ENCODE measurements at places on chromosomes 3 and 15. TPM values are rescaled to one million over a fixed set of nuclear protein-coding genes. Genes with fewer than 3 reads are reported as not detected.

DNA sequence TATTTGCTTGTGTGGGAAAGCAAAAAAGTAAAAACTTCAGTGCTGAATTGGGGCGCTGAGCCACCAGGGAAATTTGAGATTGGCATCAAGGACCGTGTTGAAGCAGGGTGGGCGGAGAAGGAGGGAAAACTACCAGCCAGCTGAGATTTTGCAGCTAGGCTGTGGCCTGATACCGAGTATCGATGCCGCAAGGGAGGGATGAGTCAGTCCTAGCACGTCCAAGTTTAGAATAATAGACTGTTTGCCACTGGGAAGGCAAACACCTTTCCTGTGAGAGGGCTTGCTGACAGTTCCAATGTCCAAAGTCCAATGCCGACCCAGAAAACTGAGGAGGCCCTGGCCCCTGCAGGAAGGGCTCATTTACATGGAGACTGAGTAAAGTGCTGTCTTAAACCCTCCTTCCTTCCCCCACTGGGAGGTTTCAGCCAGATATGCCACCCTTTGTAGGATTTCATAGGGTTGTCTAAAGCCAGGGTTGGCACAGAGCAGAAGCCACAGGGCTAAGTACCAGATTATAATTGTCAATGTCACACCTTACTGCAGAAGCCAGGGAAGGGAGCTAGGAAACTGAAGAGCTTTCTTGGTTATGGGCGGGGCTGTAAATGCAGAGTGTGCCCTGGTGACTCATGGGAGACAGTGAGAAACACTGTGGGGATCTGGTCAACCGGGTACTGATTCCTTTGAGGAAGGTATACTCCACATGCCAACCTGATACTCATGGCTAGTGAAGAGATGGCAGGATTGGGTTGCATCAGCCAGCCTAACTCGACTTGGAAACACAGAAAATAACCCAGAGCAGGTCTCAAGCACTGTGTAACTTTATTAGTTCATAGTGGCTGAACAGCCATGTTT lies 28.4 kb upstream of the PIK3CB start:
- peak; percentile 35 for DNase-seq

DNA sequence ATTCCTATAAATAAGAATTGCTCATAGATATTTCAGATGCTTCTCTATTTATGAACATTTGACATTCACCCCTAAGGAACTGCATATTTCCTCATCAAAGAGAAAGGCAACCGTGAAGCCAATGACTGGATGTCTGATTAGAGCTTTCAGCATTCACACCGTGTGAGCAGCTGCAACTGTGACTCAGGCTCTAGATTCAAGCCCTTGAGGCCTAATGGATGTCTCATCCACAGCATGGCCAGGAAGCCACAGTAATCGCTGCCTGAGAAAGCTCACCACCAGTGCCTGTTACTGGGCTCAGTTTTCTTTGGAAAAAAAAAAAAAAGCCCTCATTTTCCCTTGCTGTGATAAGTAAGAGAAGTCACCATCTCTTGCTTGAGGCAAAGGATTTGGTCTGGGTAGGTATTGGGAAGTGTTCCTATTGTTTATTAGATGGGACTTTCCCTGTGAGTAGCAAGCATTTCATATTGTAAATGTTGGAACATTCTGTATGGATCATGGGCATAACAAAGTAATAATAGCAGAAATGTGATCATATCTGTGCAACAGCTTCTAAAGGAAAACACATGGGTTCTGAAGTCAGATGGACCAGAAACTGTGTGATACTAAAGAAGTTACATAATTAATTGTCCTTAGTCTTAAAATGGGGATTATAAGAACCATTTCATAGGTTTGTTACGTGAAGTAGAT lies 783.7 kb downstream of the AGBL1 start:
- no peak for DNase-seq

DNA sequence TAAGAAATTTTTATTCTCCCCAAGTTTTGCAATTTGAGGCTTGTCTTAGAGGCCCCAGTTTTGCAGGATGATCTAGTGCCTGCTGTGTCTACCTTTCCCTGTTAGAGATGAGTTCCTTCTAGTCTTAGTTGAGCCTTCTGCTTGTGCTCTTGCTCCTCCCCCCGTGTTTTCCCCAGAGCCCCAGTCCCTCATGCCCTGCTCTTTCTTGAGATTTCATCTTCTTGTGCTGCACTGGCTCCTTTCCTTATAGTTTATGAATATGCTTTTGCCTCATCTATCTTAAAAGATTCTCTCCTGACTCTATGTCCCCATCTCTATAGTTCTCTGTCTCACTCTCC lies 4.7 kb downstream of the GAP43 start:
- DNase-seq = no peak

Gene CLDN16
- not detected for total RNA-seq

- no peak for DNase-seq
Measured at GRCh38 chr3:146156095-146156494, 4.9 kb downstream of the PLOD2 start.

DNA sequence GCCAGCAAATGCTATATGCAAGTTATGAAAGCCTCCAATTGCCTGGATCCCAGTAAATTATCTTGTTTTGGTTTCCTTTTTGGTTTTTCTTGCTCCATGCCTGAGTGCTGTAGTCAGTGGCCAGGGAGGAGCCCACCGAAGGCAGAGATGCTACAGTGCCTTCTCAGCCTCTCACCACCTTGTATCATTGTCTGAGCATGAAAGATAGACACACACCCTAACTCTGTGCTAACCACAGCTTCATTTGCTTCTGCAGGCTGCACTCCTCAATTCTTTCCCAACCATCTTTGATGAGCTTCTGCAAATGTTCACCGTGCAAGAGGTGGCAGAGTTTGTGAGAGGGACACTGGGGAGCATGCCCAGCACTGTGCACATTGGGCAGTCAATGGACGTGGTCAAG lies 114.5 kb upstream of the MANF start:
- no peak for DNase-seq

DNA sequence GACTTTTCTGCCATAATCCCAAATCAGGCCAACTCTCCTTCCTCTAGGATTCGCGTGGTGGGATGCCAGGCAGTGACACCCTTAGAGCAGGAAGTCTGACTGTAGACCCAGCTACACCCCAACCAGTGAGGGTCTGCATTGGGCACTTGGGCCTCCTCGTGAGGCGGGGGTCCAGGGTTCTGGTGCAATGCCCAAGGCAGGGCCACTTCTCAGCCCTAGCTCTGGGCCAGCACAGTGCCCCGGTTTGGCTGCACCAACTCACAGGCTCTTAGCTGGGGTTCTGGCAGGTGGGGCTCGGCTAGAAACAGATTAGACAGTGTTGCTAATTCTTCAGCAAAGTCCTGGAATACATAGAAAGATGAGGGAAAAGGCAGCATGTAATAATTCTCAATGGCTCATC lies 12.7 kb downstream of the CDAN1 start:
- no peak for DNase-seq

DNA sequence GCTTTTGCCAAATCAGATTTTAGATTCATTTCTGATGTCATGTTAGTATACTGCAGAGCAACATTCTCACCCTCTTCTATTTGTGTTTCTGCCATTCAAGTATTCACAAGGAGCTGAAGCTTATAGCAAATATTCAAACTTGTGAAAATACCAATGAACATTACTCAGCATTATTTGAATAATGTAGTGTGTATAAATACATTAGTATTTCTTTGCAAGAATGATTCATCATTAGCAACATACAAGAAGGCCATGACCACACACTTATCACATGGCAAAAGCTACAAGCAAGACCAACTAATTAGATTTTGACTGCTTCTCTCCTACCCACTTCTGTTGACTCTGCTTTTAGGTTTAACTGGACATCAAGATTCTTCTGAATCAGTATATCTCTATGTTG lies 124.9 kb downstream of the IGSF11 start:
- DNase-seq = no peak
